ENCODE measurements at places on chromosomes 12 and 14. TPM values are rescaled to one million over a fixed set of nuclear protein-coding genes. Genes with fewer than 3 reads are reported as not detected.

GRCh38 chr14:65943916-65944410, 531.4 kb downstream of the FUT8 start:
- no peak overlapping the region for H3K27ac ChIP-seq
- no peak overlapping the region for H3K4me3 ChIP-seq
- peaks cover 17% of the 10 kb centered on the region for H3K27me3 ChIP-seq
- H3K36me3 ChIP-seq = no peaks in the 10 kb centered on the region

- H3K4me3 ChIP-seq = peak within 1 kb of the TSS; percentile 79
- H3K27me3 ChIP-seq = no peaks in the 10 kb centered on the region
- H3K36me3 ChIP-seq = no peaks in the 10 kb centered on the region
- no peak for DNase-seq
Observed at GRCh38 chr12:99984271-99985128, at the start of gene ANKS1B. Gene ANKS1B, minus strand, starts transcription at chr12:99984936. Its CDS starts 699 bp downstream, at chr12:99984237.

GRCh38 chr12:76649099-76649498, 89.5 kb upstream of the OSBPL8 start:
- no peak overlapping the region for H3K27ac ChIP-seq
- H3K4me1 ChIP-seq = no peaks in the 10 kb centered on the region
- H3K27me3 ChIP-seq = no peaks in the 10 kb centered on the region

DNA sequence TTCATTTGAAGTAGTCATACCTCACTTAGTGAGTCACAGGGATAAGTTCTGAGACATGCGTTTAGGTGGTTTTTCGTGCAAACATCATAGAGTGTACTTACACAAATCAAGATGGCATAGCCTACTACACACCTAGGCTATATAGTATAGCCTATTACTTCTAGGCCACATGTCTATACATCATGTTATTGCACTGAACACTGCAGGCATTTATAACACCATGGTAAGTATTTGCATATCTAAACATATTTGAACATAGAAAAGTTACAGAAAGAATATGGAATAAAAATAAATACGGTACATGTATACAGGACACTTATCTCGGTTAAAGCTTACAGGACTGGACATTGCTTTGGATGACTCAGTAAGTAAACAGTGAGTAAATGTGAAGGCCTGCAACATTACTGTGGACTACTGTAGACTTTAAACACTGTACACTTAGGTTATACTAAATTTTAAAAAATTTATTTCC, 670.6 kb downstream of the SLC16A7 start:
- H3K36me3 ChIP-seq = no peaks in the 10 kb centered on the region
- H3K27me3 ChIP-seq = no peaks in the 10 kb centered on the region
- no peak overlapping the region for H3K4me3 ChIP-seq
- no peaks in the 10 kb centered on the region for H3K4me1 ChIP-seq

GRCh38 chr12:80679346-80680131, 27.9 kb upstream of the MYF6 start:
- H3K4me1 ChIP-seq = no peaks in the 10 kb centered on the region
- H3K4me3 ChIP-seq = no peak overlapping the region
- H3K36me3 ChIP-seq = no peaks in the 10 kb centered on the region
- H3K27me3 ChIP-seq = no peaks in the 10 kb centered on the region
- no peak overlapping the region for H3K27ac ChIP-seq
- DNase-seq = no peak

DNA sequence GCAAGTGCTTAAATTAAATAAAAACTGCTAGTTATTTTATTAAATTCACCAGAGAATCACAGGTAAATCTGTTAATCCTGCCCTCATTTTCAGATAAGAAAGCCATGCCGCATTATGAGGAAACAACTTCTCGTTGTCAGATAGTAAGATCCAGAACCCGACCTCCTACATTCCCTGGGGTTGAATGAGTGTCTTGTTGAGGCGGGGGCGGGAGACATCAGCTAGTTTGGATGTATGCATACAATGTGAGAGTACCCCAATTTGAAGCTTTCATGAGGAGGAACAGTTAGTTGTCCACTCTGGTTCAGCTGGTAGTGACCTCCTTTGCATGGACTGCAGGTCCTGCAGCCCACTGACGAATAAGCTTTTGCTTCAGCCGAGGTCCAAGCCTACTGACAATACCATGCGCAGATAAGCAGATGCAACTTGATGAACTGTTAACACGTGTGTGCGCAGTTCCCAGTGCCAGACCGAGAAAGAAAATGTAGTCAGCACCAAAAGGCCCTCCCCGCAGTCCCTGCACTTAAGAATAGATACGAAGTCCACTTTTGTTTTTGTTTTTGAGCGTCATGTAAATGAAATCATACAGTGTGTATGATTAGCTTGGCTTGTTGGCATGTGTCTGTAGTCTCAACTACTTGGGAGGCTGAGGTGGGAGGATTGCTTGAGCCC, 34.9 kb downstream of the EVL start:
- no peak overlapping the region for H3K27ac ChIP-seq
- no peak overlapping the region for H3K4me3 ChIP-seq
- DNase-seq = no peak

DNA sequence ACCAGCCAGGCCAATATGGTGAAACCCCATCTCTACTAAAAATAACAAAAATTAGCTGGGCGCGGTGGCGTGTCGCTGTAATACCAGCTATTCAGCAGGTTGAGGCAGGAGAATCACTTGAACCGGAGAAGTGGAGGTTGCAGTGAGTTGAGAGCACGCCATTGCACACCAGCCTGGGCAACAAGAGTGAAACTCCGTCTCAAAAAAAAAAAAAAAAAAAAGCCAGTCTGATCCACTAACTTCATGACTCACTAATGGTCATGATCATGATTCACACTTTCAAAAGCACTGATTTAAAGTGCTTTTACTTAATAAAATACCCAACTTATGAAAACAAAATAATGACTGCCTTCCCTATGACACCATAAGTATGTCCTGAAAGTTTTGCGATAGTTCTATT, 38.4 kb upstream of the CPM start:
- no peak overlapping the region for H3K27ac ChIP-seq
- no peak overlapping the region for H3K4me3 ChIP-seq
- DNase-seq = no peak
- H3K36me3 ChIP-seq = no peaks in the 10 kb centered on the region

DNA sequence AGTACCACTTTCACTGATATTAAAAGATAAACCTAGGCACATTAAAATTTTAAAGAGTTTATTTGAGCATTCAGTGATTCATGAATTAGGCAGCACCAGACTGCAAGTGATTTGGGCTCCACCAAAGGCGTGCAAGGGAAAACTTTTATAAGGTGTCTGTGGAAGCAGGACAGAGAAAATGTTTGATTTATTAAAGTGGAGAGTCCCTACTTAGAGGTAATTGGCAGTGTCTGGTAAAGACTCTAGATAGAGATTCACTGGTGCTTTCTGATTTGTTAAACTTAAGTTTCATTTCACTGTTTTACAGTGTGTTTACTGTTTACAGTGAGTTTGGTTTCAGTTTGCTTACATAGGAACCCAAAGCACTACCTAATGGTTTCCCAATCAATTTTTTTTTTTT, 72.8 kb downstream of the ANKS1B start:
- no peaks in the 10 kb centered on the region for H3K36me3 ChIP-seq
- no peaks in the 10 kb centered on the region for H3K27me3 ChIP-seq
- no peak overlapping the region for H3K4me3 ChIP-seq

DNA sequence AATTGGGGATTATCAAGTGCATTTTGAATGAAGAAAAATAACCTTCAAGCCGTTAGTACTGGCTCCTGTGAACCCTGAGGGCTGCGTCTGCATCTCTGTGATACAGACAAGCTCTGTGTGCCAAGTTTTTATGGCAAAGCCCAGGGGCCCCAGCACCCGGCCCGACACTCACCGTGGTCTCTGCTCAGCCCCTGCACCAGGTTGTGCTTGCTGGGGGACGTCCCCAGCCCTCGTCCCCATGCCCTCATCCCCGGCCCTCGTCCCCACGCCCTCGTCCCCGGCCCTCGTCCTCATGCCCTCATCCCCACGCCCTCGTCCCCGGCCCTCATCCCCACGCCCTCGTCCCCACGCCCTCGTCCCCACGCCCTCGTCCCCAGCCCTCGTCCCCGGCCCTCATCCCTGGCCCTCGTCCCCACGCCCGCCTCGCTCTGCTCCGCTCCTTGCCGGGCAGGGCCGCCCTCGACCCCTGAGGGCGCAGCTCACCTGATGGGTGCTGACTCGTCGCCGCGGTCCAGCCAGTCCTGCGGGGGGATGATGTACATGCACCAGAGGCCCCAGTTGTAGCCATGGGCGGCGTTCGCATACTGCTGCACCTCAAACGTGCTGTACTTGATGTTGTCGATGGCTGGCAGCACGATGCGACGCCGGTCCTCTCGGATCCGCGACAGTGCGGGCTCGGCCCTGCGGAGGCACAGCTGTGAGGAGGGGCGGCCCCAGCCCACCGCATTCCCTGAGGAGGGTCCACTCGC, 72.0 kb downstream of the GALNT9 start:
- no peaks in the 10 kb centered on the region for H3K36me3 ChIP-seq
- no peak overlapping the region for H3K27ac ChIP-seq
- no peaks in the 10 kb centered on the region for H3K4me1 ChIP-seq

GRCh38 chr14:76138758-76139723, 12.7 kb upstream of the GPATCH2L start:
- no peak for DNase-seq
- H3K4me3 ChIP-seq = peak overlapping the region; percentile 38
- no peaks in the 10 kb centered on the region for H3K4me1 ChIP-seq
- no peak overlapping the region for H3K27ac ChIP-seq
- peaks cover 2% of the 10 kb centered on the region for H3K27me3 ChIP-seq

- H3K4me3 ChIP-seq = peak overlapping the region; percentile 42
- peak overlapping the region; percentile 69 for H3K27ac ChIP-seq
- H3K27me3 ChIP-seq = peaks cover 47% of the 10 kb centered on the region
- H3K4me1 ChIP-seq = no peaks in the 10 kb centered on the region
- no peaks in the 10 kb centered on the region for H3K36me3 ChIP-seq
- no peak for DNase-seq
Observed at GRCh38 chr12:54033980-54034784, 1.3 kb downstream of the HOXC5 start.

GRCh38 chr12:12996209-12996608, 3.9 kb downstream of the HEBP1 start:
- H3K4me3 ChIP-seq = no peak overlapping the region
- H3K4me1 ChIP-seq = peaks cover 13% of the 10 kb centered on the region
- DNase-seq = no peak
- no peak overlapping the region for H3K27ac ChIP-seq

- H3K27me3 ChIP-seq = peaks cover 5% of the 10 kb centered on the region
- no peaks in the 10 kb centered on the region for H3K36me3 ChIP-seq
- peaks cover 14% of the 10 kb centered on the region for H3K4me1 ChIP-seq
- H3K27ac ChIP-seq = no peak overlapping the region
- peak; percentile 42 for DNase-seq
- no peak overlapping the region for H3K4me3 ChIP-seq
Observed at GRCh38 chr12:54201001-54201794, 12.4 kb upstream of the SMUG1 start.

DNA sequence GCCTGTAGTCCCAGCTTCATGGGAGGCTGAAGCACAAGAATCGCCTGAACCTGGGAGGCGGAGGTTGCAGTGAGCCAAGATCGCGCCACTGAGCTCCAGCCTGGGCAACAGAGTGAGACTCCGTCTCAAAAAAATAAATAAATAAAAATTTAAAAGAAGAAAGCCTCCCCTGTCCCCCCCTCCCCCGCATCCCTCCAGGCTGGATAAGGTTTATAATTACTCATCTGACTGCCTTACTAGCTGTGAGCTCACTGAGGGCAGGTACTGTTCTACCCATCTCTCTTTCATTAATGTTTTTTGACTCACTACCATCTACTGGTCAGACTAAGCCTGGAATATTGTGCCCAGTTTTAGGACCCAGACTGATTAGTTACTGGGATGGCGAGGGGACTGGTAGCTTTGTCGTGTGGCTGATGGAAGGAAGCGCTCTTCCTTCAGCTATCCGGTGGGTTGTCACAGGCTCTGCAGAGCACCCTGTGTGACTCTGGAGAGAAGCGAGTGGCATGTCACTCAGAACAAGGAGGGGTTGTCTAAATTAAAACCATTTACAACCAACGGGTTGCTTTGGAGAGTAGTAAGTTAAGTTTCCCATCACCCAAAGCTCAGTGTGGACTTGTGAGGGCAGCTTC, 16.9 kb downstream of the EVL start:
- no peak for DNase-seq
- H3K27ac ChIP-seq = no peak overlapping the region
- no peak overlapping the region for H3K4me3 ChIP-seq
- H3K36me3 ChIP-seq = peaks cover 27% of the 10 kb centered on the region

GRCh38 chr12:73506611-73507010, 1031.0 kb upstream of the ATXN7L3B start:
- H3K36me3 ChIP-seq = no peaks in the 10 kb centered on the region
- no peak overlapping the region for H3K27ac ChIP-seq
- no peaks in the 10 kb centered on the region for H3K4me1 ChIP-seq
- no peak for DNase-seq
- H3K27me3 ChIP-seq = no peaks in the 10 kb centered on the region

DNA sequence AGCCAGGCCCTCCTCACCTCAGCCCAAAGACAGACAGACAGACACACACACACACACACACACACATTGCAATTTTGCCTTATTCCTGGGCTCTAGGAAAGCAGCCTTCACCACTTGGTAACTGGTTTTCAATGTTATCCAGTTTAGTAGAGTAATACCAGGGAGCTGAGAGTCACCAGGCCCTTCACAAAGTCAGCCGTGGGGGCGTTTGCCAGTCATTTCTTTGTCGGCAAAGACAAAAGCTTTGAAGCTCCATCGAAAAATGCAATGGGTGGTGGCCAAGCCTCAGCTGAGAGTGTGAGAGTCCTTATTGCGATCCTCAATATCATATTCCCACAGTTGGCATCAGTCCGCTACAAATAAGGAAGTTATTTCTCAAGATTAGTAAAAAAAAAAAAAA, 8.1 kb upstream of the KCNA5 start:
- no peak overlapping the region for H3K4me3 ChIP-seq
- H3K36me3 ChIP-seq = no peaks in the 10 kb centered on the region
- no peaks in the 10 kb centered on the region for H3K4me1 ChIP-seq
- H3K27ac ChIP-seq = no peak overlapping the region
- H3K27me3 ChIP-seq = no peaks in the 10 kb centered on the region

- peak overlapping the region; percentile 17 for H3K4me3 ChIP-seq
- no peaks in the 10 kb centered on the region for H3K27me3 ChIP-seq
- H3K4me1 ChIP-seq = no peaks in the 10 kb centered on the region
- H3K36me3 ChIP-seq = no peaks in the 10 kb centered on the region
Observed at GRCh38 chr12:108337235-108338223, 1.6 kb downstream of the CMKLR1 start.

GRCh38 chr12:1130164-1130563, 139.1 kb downstream of the ERC1 start:
- no peak overlapping the region for H3K4me3 ChIP-seq
- H3K4me1 ChIP-seq = no peaks in the 10 kb centered on the region
- no peaks in the 10 kb centered on the region for H3K27me3 ChIP-seq
- no peak overlapping the region for H3K27ac ChIP-seq
- peaks cover 4% of the 10 kb centered on the region for H3K36me3 ChIP-seq

PRB4 gene
- total RNA-seq = not detected

KLHL33 gene
- 1.5 TPM for total RNA-seq

KRT72 gene
- total RNA-seq = not detected

AKAP5 gene
- 0.22 TPM for total RNA-seq

MDM1 gene
- 25.1 TPM for total RNA-seq

KIAA0586 gene
- 17.5 TPM for total RNA-seq

ASCL1 gene
- 1.6 TPM for total RNA-seq

NEUROD4 gene
- total RNA-seq = not detected

IRAK4 gene
- total RNA-seq = 16.3 TPM

EPS8 gene
- total RNA-seq = 174 TPM

Measured in tibial nerve (tissue), 4 donors.